LNCaP clone FGC (cell line): ENCODE measurements at places on chromosomes 3 and 15.

- DNase-seq, result peak; percentile 10
These were observed 445.1 kb upstream of the RBMS3 start for GRCh38 chr3:28835751-28836150.

GRCh38 chr3:127701280-127701911 lies 28.6 kb downstream of the ABTB1 start:
- DNase-seq, result no peak

DNA sequence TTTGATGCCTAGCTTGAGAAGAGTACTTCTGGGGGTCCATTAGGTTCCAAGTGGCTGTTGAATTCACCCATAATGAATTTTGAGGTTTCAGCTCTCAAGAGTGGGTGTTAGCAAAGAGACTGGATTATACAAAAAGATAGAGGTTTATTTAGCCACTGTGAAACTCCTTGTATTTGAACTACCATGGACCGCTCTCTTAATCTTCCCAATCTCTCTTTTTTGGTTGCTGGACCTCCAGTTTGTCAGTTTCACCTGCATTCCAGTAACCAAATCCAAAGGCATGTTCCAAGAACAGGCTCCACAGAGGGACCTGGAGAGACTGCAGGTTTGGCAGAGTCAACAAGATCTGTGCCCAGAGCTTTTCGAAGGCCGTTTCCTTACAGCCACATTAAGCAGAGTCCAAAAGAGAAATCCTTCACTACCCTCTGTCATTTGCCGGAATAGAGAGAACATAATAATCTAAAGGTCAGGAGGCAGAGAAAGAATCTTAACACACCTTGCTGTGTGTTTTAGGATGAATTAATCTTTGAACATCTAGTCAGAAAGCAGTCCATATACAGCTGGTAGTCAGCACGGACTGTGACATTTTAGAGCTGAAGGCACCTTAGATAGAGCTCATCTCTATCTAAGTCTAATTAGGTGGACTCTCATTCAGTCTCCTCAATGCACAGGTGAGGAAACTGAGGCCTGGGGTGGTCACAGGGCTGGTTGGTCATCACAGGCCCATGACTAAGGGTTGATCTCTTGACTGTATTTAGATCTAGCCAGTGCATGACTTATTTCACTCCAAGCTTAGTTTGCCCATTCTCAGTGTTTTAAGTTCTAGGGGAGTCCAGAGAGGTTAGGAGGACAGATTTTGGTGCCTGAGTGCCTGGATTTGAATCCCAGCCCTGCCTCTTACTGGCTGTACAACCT lies 1.3 kb downstream of the ABHD2 start:
- no peak for DNase-seq

GRCh38 chr3:47577583-47578118 lies 1.0 kb downstream of the CSPG5 start:
- no peak for DNase-seq

DNA sequence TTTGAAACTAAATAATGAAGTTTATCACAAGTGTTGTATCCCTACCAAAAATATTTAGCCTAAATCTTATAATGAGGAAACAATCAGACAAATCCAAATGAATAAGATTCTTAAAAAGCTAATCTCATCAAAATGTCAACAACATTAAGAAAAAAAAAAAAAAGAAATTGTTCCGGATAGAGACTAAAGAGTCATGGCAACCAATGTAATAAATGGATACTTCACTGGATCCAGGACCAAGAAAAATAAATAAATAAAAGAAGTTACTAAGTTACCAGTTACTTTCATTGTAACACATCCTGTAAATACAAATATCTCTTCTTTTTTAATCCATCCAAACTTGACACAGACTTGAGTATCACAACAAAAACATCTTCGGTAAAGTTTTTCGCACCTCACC lies 607 bp downstream of the MRPL47 start:
- DNase-seq, result no peak

DNA sequence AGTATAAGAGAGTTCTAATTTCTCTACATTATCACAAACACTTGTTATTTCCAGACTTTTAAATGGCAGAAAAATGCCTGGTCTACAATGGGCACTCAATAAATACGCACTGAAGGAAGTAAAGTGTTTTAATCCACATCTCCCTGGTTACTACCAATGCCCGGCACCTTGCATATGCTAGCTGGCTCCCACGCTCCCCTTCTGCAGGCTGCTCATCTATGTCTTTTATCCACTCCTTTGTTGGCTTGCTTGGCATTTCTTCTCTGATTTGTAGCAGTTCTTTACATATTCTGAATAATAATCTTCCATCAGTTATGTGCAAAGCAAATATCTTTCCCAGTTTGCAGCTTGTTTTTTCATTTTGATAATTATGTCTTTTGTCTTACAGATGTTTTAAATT lies 74.6 kb upstream of the PRR23E start:
- no peak for DNase-seq

DNA sequence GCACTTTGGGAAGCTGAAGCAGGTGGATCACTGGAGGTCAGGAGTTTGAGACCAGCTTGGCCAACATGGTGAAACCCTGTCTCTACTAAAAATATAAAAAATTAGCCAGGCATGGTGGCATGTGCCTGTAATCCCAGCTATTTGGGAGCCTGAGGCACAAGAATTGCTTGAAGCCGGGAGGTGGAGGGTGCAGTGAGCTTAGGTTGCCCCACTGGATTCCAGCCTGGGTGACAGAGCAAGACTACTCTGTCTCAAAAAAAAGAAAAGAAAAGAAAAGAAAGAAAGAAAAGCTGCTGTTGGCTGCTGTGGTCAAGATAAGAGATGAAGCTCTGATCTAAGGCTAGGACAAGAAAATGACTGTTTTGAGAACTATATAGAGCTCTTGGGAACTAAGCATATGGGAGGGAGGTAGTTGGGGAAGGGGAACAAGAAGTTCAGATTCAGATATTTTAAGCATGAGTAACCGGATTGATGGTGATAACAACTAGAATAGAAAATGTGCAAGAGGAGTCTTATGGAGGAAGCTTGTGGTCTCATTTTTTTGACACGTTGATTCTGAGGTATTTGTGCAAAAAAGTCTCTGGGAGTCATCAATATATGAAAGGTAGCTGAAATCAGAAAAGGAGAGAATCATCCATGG lies 25.7 kb downstream of the DNAH12 start:
- no peak for DNase-seq

GRCh38 chr3:69013253-69014021 lies at the start of gene EOGT:
TSS of gene EOGT (minus strand) at chr3:69013684. CDS start at chr3:69009846, 3,838 bp downstream.
- peak; percentile 47 for DNase-seq

GRCh38 chr15:66702787-66703539 lies 927 bp downstream of the SMAD6 start:
- DNase-seq, result no peak

- no peak for DNase-seq
These were observed 665.6 kb upstream of the CCDC54 start for GRCh38 chr3:106711650-106712049.

DNA sequence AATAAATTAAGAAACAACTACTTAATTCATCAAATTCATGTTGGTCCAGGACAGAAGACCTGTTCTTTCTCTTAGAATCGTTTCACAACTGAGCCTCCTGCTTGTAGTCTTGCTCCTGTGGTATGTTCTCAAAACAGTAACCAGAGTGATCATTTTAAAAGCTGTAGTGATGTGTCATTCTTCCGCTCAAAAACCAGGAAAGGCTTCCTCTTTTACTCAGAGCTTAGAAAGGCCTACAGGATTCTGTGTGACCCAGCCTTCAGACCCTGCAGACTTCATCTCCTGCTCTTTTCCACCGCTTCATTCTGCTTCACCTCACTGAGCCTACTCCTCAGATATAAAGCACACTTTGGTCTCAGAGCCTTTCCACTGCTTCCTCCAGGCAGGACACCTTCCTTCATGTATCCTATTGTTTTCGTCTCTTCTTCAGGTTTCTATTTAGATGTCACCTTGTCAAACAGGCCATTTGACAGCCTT lies 22.7 kb downstream of the ST6GAL1 start:
- no peak for DNase-seq

- DNase-seq, result no peak
These were observed 41.6 kb downstream of the DMXL2 start for GRCh38 chr15:51580982-51581381.

GRCh38 chr3:110296885-110297284 lies 774.7 kb upstream of the NECTIN3 start:
- DNase-seq, result no peak

- no peak for DNase-seq
These were observed 222.0 kb upstream of the DPPA4 start for GRCh38 chr3:109559389-109559788.

DNA sequence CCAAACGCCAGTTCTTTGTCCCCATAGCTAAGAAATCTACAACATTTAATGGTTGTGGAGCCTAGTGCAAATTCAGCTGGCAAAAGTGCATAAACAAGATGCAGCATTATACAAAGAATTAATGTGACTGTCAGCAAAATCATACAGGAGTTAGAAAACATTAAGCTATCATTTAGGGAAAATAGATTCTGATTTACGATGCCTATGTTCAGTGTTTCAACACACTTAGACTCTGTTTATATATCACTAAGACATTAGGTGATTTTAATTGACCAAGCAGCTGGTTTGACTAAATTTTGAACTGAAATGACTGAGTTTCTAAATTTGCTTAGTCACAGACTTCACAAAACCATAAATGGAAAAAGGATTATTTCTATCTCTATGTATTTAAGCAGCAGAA lies 1076.8 kb downstream of the TBL1XR1 start:
- DNase-seq, result no peak

- DNase-seq, result no peak
These were observed 22.7 kb upstream of the LCTL start for GRCh38 chr15:66588537-66588936.

GRCh38 chr3:129016720-129017483 lies 15.8 kb downstream of the EFCC1 start:
- DNase-seq, result no peak

DNA sequence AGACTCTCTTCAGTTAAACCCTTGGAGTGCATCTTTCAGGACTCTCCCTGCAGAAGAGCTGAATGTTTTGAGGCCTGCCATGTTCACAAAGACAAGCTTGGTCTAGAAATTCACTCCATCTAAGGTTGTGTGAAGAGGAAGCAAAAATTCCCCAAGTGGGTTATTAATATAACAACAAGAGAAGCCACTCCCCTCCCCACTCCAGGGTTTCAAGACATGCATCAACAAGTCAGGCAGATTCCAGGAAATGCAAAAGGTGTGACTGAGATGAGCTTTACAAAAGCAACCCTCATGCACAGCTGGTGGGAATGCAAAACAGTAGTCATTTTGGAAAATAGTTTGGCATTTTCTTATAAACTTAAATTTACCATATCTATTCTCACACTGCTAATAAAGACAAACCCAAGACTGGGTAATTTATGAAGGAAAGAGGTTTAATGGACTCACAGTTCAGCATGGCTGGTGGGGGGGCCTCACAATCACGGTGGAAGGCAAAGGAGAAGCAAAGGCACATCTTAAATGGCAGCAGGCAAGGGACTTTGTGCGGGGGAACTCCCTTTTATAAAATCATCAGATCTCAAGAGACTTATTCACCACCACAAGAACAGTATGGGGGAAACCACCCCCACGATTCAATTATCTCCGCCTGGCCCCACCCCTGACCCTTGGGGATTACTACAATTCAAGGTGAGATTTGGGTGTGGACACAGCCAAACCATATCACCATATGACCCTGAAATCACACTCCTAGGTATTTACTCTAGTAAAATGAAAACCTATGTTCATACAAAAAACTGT lies 31.3 kb downstream of the TARS3 start:
- no peak for DNase-seq

DNA sequence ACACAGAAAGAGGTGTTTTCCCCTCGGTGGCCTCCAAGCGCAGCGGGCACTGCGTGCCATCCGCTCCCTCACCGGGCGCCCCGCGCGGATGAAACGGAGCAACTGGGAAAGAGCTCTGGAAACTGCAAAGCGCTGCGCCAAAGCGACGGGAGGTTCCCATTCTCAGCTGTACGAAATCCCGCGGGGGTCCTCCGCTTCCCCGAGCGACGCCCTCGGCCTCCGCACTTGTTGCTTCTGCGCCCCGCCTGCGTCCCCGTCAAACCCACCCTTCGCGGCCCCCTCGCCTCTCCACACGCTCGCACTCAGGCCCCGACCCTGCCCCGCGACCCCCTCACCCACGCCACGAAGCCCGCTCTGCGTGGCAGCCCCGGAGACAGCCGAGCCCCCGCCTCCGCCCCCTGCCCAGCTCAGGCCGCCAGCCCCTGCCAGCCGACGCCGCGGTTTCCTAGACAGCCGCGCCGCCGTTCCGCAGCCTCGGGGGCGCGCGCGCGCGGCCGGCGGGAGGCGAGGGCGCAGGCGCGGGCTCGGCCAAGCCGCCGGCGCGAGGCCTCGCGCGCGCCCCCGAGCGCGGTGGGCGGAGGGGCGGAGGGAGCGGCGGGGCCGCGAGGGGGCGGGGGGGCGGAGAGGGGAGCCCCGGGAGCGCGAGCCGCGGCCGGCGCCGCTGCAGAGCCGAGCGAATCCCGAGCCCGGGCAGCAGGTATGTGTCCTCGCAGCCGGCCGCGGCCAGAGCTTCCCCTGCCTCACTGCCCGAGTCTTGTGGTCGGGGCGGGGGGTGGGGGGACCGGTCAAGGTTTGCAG lies at the start of gene TMEM266:
Gene TMEM266, plus strand, starts transcription at position 666 of the 798 bp plus-strand sequence. CDS start 74,279 bp downstream, outside the sequence.
- DNase-seq, result no peak

GRCh38 chr15:45179221-45179985 lies 8.4 kb downstream of the SHF start:
- DNase-seq, result no peak

GRCh38 chr3:98519351-98519750 lies 3.4 kb downstream of the CLDND1 start:
- no peak for DNase-seq

- DNase-seq, result no peak
These were observed 9.2 kb upstream of the RFC4 start for GRCh38 chr3:186815435-186815834.

DNA sequence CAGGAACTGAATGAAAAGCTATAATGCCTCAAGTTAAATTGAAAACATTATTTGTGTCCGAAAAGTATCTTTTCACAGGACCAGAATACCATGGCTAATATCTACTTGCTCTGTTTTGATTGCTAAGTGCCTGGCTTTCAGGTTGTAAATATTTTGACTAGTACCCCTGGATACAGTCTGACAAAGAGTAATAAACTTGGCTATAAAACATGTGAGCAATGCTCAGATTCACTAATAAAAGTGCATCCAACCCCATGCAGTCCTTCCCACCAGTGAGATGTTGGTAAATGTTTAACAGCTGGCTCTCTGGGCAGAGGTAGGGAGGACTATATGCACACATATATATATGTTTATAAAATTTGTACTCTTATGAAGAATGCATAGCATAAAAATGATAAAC lies 281.8 kb upstream of the TGFBR2 start:
- peak; percentile 54 for DNase-seq

GRCh38 chr3:147318900-147319299 lies 87.4 kb downstream of the ZIC4 start:
- DNase-seq, result no peak

- no peak for DNase-seq
These were observed 77.9 kb downstream of the ADAMTS17 start for GRCh38 chr15:100263721-100264455.
